ENCODE measurements at places on chromosomes 16 and 17.
A peak's percentile ranks its signal among the peaks of the same experiment; 100 is the strongest.

DNA sequence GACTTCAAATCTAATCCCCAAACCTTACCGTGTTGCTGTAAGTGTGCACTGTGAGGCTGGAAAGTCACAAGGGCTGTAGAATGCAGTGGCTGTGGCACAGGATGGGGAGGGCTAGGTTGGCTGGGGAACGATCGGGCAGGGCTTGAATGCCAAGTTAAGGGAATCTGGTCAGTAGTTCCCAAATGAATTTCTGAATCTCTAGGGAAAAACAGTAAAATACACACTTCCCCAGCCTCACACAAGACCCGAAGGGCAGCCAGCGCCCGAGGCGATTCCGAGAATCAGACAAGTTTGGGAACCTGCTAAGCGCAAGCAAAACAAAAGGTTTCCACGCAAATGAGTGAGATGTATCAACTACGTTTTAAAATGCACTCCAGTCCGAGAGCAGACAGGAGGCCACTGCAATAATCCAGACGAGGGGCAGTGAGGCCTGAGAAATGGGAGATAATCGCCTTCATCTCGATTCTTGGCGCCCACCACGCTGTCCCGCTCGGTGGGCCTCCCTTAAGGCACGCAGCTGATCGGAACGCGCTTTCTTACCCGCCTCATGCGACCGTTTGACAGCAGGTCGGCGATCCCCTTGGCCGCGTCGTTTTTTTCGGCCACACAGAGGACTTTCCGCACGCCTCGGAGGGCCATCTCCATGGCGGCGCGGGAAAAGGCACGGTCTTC, 599 bp downstream of the TOP3A start:
- no peak for DNase-seq

GRCh38 chr16:12881182-12881581, 20.2 kb upstream of the SHISA9 start:
- DNase-seq = no peak

DNA sequence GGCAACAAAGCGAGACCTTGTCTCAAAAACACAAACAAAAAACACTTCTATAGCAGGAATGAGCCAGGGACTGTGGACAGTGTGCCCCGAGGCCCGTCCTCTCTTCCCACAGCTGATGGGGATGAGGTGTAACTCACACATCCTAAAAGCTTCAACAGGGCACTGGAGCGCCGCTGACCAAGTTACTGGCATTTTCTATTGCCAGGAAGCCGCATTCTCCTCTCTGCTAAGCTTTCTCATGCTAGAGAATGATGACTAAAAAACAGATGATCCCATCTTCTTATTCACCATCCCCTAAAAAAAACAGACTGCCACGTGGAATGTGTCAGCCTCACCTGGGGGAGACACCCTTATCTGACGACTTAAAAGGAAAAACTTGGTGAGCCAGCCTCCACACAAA, 16.3 kb downstream of the CARHSP1 start:
- peak; percentile 60 for DNase-seq

DNA sequence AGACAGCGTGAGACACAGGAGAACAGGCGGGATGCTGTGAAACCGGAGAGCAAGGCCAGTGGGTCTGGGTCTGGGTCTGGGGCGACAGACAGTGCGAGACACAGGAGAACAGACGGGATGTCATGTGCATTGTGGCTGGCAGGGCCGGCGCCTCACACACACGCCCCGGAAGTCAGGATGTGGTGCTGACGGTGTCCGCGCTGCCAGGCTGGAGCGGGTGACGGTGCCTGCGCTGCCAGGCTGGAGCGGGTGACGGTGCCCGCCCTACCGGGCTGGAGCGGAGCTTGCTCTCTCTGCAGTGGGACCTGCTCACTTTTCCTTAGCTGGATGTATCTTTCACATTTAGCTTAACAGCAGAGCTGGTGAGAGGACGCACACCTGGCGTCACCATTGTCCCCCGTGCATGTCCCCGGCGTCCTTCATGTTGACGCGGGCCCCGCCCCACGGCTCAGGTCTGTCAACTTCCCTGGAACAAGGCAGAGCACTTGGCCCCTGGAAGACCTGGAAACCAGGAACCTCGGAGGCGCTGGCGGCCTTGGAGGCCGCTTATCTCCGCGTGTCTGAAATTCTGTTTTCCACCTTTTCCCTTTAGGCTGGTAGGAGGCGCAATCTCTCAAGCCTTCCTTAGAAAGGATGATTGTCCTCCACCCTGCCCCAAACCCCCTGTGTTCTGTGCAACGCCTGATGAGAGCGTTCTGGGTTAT, 43.0 kb upstream of the ZNF750 start:
- DNase-seq = no peak

DNA sequence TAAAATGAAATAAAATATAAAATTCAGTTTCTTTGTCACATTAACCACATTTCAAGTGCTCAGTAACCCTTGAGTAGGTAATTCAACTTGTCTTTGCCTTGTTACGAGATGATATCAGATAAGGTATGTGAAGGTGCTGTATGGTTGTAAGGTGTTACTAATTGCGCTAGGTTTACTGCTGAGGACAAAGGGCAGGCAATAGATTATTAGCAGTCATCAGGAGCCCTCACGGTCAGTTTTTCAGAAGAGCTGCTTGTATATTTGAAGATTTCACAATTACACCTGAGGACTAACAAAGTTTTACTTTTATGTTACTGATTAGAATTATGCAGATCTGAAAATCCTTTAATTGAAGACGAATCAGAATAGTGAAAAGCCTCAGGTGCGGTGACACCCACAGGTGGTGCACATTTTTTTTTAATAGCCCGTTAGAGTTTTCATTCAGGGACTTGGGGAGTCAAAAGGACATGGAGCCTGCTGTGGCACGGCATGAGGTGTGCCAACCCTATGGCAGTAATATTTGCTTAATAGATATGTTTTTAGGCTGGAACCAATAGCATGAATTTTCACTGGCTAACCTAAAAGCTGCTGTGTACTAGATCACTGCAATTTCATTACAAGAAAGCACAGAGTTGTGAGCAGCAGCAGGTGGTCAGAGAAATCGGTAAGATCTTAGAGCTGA, 16.4 kb downstream of the NDEL1 start:
- DNase-seq = no peak

DNA sequence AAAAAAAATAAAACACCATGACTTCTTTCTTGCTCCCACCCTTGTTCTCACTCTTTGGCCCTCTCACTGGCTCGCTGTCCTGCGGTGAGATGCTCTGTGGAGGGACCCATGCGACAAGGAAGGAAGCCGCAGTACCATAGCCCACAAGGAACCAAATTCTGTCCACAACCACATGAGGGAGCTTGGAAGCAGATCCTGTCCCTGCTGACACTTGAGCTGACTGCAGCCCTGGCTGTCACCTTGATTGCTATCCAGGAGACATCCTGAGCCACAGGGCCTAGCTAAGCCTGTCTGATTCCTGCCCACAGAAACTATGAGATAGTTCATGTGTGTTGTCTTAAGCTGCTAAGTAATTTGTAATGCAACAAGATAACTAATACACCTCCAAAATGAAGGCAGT, 4.8 kb upstream of the MT2A start:
- no peak for DNase-seq
